ENCODE measurements at places on chromosomes 4 and X.

- no peak for DNase-seq
Observed at GRCh38 chr4:188031751-188032150, 36.2 kb downstream of the ZFP42 start.

DNA sequence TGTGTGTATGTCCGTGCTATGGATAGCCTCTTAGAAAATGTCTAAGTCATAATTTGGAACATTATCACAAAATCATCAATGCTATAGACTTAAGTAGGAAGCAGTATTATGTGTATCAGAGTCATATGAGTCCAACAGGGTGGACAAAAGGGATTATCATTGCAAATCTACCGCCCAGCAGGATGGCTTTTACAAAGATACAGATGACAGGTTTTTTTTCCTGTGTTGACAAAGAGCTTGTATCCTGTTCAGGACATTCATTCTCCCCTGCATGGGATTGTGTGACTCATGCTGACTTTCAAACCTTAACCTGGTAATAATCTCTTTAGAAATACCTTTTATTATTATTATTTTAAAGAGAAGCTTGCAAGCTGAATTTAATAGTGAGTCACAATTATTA is 310.3 kb upstream of the GNPDA2 start:
- no peak for DNase-seq

DNA sequence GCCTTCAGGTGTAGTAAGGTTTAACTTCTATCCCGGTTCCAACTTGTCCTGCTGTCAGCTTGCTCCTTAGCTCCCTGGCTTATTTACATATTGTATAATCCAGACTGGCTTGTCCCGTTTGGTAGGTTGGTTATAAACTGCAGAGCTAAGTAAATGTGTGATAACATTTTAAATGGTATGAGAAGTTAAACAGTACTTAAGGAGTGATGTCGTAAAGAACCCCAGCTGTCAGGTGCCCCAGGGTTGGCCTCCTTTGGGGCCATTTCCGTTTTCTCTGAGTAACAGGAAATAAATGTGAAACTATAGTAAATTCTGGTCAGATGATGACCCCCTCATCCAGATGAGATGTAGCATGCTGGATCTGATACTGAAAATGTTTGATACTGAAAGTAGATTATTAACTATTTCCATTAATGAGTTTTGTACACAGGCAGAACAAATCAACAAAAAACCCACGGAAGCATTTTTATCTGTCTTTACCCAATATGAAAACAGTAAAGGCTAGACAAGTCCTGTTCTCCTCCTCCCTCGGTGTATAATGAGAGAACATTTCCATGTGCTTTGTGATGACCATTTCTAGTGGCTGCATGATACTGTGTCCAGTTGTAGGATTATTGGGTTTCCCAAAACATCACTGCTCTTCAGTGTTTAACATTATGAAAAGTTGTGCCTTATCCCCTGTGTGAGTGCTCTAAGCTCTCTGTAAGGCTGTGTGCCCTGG is 22.4 kb downstream of the GAB1 start:
- DNase-seq: no peak

DNA sequence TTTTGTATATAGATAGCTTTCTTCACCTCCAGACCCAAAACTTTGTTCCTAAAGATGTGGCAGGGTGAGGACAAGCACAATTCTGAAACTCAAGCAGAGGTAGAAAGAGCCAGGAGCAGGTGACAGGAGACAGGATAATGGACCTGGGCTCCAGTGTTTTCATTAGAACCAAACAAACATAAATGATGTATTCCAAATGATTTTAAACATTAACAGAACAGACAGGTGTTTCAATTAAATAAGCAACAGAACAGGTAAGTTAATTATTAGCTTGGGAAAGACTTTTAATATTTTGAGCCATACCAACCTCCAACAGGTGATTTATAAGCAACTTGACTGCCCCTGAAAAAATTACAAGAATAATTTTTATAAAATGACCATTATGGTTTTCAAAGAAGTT is 459.4 kb upstream of the LCORL start:
- DNase-seq: no peak

GRCh38 chrX:107686792-107687191 is 58.5 kb downstream of the PRPS1 start:
- no peak for DNase-seq

DNA sequence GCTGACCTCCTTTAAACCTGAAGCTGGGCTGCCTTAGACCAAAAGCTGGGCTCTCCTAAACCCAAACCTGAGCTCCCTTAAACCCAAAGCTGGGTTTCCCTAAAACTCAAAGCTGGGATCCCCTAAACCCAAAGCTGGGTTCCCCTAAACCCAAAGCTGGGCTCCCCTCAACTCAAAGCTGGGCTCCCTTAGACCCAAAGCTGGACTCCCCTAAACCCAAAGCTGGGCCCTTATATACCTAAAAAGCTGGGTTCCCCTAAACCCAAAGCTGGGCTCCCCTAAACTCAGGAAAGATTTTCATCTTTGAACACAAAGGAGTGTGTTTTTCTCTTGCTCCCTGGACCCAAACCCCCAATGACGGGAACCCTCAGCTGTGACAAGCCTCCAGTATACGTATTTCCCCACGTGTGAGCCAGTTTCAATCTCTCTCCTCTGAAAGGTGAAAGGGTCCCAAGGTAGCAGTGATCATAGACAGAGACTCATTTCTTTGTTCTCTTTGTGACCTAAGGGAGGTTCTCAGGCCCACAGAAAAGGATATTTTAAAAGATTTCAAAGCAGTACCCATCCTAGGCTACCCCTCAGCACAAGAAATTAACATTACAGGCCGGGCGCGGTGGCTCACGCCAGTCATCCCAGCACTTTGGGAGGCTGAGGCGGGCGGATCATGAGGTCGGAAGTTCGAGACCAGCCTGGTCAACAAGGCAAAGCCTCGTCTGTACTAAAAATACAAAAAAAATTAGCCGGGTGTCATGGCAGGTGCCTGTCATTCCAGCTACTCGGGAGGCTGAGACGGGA is 31.3 kb upstream of the ASMTL start:
- no peak for DNase-seq

- no peak for DNase-seq
Observed at GRCh38 chr4:153067376-153067775, 131.3 kb downstream of the FHDC1 start.

- DNase-seq: no peak
Observed at GRCh38 chr4:48079972-48080391, 54.1 kb downstream of the TXK start.

- DNase-seq: no peak
Observed at GRCh38 chrX:150360331-150360730, 2.8 kb upstream of the MAMLD1 start.

GRCh38 chr4:95877636-95878035 is 37.7 kb downstream of the PDHA2 start:
- no peak for DNase-seq

DNA sequence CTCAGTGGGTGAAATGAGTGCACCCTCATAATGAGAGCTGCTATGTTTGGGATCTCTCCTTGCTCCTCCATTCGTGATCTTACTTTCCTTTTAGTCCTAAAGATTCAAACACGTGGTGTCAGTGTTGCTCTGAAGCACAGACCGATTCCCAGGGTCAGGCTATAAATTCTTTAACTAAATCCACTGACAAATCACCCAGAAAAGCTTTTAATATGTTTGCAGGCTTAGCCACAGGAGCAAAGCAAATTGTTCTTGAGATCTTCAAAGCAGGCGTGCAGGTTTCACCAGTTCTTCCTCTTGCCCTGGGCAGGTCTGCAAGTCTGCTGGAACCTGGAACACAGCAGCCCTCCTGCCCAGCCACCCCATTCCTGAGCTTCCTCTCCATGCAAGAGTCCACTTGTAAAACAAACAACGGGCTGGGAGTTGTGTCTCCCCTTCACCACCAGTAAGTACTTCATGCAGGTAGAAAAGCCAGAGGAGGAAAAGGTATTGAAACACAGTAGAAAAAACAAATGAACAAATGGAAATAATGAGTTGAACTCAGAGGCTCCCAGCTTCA is 70.1 kb upstream of the ENPP6 start:
- no peak for DNase-seq

DNA sequence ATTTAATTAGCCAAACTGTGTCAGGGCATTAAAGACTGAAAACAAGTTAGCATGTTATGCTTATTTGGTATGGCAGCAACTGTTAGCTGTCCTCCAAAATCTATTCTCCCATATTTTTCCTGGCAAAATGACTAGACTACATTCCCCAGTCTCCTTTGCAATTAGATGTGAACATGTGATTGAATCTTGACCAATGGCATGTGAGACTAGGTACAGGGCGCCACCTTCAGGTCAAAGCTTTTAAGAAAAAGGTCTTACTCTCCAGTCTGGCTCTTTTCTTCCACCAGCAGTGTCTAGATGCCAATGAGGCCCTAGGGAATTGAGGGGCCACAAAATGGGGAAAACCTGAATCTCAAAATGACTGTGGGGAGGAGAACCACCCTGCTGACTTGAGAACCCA is 408.2 kb downstream of the SMARCA1 start:
- DNase-seq: no peak

DNA sequence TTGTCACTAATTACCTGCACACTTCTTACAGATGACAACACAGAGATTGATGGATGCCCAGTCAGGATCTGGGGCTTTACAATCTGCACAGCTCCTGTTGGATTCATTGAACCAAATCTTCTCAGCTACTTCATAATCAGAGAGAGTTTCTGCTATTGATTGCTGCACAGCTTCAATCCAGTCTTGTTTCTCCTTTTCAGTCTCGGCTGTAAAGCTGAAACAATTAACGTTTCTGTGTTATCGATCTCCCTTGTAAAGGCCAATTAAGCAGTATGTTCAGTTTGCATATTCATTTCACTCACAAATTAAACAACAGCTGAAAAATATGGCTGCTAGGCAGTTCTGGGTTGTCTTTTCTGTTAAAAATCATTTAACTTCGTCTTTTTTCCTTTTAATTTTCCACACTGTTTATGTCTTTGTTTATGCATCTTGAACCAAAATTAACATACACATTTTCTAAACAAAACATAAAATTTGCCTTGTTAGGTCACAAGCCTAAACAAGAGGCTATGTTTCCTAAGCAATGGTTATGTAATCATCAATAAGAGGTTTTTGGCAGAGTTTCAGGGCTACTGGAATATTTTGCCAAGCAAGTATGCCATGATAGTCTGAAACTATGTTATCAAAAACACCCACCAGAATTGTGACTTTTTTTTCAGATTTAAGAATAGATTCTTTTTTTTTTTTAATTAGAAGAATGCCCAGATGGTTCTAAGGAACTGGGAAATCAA is 79.2 kb downstream of the ARAP2 start:
- no peak for DNase-seq

- no peak for DNase-seq
Observed at GRCh38 chr4:128725405-128726055, 84.0 kb upstream of the JADE1 start.

GRCh38 chrX:1273896-1274295 is 5.3 kb downstream of the CSF2RA start:
- DNase-seq: no peak

DNA sequence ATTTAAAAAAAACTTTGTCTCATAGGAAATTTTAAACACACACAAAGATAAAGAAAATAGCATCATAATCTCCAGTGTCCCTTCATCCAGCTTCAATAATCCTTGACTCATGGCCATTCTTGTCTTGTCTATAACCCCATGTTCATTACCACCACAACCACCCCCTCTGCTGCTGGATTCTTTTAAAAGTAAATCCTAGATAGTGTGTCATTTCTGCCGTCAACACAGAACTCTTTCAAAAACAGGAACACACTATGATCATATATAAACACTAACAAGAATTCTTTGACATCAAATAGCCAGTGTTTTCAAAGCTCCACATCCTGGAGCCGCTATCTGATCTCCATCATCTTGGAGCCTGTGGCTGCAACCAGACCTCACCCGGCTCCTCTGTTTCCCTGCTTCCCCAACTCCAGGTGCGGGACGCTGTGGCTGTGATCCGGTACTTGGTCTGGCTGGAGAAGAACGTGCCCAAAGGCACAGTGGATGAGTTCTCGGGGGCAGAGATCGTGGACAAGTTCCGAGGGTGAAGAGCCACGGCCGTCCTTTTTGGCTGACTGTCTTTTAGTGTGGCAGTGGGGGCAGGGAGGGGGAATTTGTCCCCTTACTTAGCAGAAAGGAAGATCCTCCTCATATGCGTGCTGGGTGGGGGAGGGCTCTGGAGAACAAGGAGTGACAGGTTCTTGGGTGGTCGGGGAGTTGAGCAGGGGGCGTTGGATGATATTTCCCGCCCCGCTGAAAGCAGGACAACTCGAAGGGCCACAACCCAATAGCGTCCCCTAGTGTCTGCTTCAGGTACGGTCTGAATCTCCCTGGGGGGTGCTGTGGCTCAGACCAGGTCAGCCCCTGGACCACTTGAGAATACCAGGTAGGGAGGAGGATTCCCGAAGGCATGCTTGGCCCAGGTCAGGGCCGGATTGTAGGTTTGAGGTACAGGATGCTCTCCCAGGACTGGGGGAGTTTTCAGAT is 15.6 kb downstream of the XPNPEP2 start:
- no peak for DNase-seq

GRCh38 chr4:169506903-169507302 is 105.5 kb downstream of the NEK1 start:
- DNase-seq: no peak

DNA sequence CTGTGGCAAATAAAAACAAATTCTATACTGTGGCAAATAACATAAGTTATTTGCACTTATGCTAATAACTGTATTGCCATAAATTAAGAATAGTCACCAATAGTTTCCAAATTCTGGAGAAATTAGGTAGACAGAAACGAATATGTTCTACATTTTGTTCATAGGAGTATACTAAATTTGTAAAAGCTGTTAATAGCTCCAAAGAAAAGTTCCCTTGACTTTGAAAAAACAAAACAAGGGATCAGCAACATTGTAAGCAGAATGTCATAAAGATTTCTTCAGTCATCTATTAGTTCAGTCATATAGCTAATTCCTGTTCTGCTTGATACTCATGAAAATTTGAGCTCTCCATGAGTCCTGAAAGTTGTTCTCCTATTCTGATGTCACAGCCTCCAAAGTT is 1472.8 kb downstream of the C4orf33 start:
- DNase-seq: no peak

- no peak for DNase-seq
Observed at GRCh38 chrX:71636438-71637252, 18.3 kb upstream of the CXCR3 start.

GRCh38 chr4:109465069-109465468 is 31.5 kb downstream of the SEC24B start:
- DNase-seq: no peak

GRCh38 chrX:129637217-129638109 is 17.3 kb downstream of the APLN start:
- peak; percentile 28 for DNase-seq

- DNase-seq: no peak
Observed at GRCh38 chrX:13253223-13253622, 66.6 kb downstream of the ATXN3L start.

DNA sequence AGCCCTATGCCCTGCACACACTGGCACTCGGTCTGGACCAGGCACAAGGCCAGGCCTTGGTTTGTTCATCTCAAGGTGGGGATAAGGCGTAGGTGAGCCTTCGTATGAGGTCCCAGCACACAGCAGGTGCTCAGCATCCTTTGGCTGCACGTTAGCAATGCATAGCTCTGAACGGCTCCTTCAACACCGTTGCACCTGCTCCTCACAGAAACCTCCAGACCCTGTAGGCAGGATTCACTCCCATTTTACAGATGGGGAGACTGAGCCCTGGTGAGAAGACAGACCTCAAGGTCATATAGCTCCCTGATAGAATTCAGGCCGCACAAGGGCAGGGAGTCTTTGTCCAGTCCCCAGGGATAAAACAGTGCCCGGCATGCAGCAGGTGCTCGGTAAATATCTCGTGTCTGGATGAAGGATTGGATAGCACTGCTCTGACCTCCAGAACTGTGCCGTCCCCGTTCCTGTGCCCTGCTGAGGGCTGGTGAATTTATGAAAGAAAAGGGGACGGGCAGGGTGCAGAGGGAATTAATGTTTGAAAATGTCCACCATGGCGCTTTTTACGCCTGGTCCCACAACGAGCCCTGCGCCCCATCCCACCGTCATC is 2.4 kb downstream of the PPP2R2C start:
- DNase-seq: no peak
